Right ventricle myocardium superior (tissue), 1 donor: ENCODE measurements at places on chromosomes 5 and 9.

DNA sequence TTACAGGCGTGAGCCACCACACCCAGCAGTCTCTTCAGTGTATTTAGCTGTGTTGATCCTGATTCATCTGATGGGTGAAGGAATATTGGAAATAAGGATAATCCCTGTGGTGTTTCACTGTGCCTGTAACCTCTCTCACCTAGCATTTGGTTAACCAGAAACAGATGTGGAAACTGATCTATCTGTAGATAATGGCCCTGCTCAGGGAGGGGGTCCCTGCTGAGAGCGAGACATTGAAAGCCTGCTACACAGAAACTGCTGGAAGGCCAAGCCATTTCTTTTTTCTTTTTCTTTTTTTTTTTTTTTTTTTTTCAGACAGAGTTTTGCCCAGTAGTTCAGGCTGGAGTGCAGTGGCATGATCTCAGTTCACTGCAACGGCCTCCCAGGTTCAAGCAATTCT, 28.4 kb downstream of the QRFP start:
- DNase-seq, result no peak

GRCh38 chr5:38018016-38018415, 178.2 kb upstream of the GDNF start:
- DNase-seq, result no peak

- no peak for DNase-seq
Observed at GRCh38 chr5:168580227-168580508, 1.0 kb upstream of the PANK3 start.

- no peak for DNase-seq
Observed at GRCh38 chr9:98075332-98075805, 18.8 kb downstream of the NANS start.

- DNase-seq, result no peak
Observed at GRCh38 chr5:127785098-127785927, 82.1 kb downstream of the CCDC192 start.

- no peak for DNase-seq
Observed at GRCh38 chr5:56829137-56829908, 14.0 kb downstream of the MAP3K1 start.

GRCh38 chr5:68729678-68730077, 364.1 kb upstream of the SLC30A5 start:
- DNase-seq, result no peak

- DNase-seq, result no peak
Observed at GRCh38 chr5:91140657-91141056, 242.5 kb downstream of the ARRDC3 start.

DNA sequence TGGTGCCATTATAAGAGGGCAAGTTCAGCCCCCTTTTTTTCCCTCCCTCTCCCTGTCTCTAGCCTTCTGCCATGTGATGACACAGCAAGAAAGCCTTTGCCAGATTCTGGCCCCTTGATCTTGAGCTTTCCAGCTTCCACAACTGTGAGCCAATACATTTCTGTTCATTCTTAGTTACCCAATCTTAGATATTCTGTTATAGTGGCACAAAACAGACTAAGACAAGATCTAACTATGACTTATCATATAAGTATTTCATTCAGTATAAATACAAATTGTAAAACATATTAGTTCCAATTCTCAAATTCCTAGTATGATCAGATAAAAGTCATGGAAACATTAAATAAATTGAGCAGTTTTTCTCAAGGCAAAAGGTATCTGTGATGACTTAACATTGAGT, 276.3 kb downstream of the COX7C start:
- DNase-seq, result no peak

DNA sequence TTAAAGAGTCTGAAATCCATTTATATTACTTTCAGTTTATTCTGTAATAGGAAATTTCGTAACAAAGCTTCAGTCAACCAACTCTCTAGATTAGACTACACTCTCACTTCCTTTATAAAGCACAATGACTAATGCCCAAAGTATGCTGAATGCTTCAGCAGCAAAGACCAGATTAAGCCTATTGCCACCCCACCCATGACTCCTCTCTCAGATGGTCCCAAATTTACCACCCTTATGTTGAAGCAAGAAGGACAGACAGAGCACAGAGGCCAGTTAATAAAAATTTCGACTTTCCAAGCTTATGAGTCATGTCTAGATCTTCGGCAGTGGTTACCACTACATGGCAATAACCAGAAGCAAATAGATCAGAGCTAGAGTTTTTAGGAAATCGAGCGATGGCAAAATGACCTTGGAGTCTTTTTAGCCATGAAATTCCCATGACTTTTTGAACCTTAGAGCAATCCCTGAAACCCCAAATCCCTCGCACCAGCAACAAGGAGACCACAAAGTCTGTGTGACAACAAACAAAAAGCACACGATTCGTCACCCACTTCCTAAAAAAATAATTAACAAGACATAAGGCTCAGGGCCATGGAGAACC, 287.8 kb upstream of the RASA1 start:
- DNase-seq, result no peak

- DNase-seq, result no peak
Observed at GRCh38 chr5:181109489-181110013, 21.4 kb downstream of the OR2V1 start.

DNA sequence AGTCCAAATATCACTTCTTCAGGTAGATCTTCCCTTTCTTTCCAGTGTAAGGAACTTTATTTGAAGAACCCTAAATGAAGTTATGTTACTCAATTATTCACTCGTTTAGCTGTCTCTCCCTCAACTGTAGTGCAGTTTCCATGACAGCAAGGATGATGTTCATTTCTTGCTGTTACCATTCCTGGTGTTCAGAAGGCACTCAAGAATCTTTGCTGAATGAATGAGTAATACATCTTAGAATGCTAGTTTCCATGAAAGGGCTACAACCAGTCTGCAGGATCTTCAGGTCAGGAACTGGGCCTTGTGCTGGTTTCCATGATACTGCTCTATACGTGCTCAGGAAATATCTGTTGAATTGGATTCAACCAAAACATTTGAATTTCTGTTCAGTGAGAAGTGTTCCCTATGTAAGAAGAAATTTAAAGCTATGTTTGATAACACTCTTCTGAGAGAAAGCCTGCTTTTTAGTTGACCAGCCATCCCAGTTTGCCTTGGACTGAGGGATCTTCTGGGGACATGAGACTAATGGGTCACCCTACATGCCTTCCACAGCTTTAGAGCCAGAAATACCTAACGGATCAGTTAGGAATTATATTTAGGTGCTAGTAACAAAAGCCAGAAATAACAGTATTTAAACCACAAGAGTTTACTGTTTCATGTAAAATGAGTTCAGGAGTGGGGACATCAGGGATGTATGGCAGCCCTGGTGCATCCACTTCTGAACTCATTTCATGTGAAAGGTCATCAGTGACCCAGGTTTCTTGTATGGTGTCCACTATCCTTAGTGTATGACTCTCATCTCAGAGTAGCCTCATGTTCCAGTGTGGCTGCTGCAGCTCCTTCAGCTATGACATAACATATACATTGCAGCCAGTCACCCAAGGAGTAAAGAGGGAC, 500.1 kb upstream of the SGCD start:
- DNase-seq, result no peak

DNA sequence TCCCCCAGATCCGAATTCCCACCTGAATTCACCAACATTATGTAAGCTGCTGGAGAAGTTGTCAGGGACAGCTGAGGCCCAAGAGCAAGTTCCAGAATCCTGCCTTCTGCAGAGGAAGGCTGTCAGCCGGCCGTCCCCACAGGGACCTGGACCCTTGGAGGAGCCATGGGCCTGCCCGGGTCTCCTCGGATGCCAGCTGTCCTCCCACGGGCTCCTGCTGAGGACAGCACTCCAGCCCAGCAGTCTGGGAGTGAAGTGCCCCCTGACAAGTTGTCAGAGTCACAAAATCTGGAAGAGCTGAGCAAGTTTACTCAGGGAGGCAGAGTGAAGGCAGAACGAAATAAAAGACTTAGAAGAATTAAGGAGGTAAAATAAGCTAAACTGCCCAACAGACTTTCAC, 192.5 kb upstream of the DAPK1 start:
- DNase-seq, result no peak

GRCh38 chr9:69279084-69279731, 45.8 kb upstream of the ENTREP1 start:
- DNase-seq, result no peak

DNA sequence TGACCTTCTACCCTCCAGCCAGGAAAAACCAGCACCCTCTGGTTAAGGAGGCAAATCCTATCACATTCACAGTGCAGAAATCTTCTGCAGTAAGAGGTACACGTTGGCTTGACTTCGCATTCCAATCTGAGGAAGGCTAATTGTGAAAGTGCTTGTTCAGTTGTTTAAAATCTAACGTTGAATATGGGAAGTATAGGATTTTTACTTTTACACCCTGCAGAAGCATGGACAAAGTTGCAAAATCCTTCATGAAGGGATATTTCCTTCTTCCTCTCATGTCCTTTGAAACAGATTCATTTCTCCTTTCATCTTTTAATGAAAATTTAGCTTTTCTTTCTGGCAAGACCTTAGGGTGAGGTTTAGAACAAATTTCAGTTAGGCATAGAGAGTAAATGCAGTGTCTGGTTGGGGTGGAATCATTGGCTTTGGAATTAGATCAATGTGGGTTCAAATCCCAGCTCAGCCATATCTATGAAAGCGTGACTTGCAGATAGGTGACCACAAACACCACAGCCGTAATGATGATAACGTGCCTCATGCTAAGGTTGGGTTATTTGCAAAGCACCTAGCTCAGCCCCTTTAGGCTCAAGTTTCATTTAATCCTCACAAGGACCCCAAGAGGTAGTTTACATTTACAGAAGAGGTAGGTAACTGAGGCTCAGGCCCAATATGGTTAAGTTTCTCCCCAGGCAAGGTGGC, 42.2 kb upstream of the C5orf58 start:
- no peak for DNase-seq

GRCh38 chr5:171295801-171296200, 13.2 kb upstream of the TLX3 start:
- DNase-seq, result no peak

DNA sequence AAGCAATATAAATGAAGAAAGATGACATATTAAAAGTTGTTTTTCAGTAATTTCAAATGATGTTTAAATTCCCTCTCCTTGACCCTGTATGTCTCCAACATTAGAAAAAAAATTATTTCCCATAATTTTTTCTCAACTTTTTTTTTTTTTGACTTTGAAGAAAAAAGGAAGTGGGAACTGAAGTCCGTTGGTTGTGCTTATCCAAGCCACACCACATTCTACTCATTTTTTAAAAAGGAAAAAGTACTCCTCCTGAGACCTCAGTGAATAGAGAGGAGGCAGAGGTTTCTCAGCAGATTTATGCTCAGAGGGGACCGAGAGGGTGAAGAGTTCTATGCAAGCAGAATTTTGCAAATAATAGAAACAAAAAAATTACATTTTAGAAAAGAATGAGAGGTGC, 123.3 kb downstream of the PCSK5 start:
- DNase-seq, result no peak

DNA sequence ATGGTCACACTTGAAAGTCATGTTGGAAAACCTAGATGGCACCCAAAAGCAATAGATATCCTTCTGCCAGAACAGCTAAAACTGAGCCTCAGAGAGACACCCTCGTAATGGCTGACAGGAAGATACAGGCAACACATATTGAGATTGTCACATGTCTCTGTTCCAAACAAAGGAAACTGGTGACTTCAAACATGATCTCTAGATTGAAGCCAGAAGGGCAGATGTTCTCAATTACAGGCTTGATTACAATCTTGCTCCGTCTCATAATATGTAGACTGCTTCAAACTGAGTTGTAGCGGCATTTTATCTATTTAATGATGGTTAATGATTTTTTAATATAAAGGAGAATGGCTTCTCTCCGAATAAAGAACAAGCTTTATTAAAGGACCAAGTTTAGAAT, 774.3 kb downstream of the KCTD16 start:
- DNase-seq, result no peak

DNA sequence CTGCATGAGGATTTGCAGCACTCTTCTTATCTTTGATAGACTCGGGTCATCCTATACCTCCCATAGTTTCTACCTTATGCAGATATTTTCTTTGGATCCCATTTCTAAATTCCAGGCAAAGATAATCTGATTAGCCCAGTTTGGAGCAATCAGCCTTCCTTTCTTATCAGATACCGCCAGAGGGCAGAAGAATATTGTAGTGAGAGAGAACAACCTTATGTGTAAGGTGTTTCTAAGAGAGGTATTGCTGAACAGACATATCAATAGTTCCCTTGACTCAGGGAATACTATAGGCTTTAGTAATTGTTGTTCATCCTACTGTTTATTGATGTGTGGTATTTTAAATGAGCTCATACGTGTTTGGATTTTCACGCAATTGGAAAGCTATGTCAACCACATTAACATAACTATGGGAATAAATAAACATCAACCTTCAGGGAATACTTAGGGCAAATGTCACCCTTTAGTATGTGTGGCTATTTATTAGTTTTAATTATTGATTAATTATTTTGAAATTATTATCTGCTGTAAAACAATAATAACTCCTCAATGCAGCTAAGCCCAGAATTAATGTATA, 1435.2 kb upstream of the CDH9 start:
- no peak for DNase-seq

GRCh38 chr5:104178829-104179456, 616.4 kb upstream of the NUDT12 start:
- no peak for DNase-seq

DNA sequence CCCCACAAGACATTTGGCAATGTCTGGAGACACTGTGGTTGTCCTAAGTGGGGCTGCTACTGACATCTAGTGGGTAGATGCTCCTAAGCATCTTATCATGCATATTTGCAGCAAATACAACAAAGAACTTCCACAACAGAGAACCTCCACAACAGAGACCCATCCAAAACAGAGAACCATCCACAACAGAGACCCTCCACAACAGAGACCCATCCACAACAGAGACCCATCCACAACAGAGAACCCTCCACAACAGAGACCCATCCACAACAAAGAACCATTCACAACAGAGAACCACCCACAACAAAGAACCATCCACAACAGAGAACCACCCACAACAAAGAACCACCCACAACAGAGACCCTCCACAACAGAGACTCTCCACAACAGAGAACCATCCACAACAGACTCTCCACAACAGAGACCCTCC, 32.8 kb downstream of the ARPC5L start:
- no peak for DNase-seq

- DNase-seq, result no peak
Observed at GRCh38 chr5:174191850-174192655, 146.5 kb downstream of the NSG2 start.

DNA sequence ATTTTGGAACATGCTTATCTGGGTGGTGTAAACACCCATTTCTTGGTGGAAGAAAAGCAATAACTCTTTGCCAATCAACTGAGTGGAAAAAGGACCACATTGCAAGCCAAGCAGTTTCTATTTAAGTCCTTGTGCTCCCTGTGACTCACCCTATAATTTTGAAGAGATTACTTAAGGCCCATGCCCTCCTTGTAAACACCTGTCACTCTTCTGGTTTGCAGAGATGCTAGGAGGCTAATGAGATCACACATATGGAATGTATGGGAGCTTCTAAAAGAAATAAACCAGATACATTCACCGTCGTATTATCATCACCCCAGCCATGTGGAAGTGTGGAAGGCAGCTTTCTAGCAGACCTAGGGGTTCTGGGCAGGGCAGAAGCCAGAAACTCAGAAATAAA, 337.1 kb downstream of the GADD45G start:
- DNase-seq, result no peak

- DNase-seq, result no peak
Observed at GRCh38 chr5:73450137-73450536, 1.6 kb upstream of the FOXD1 start.

GRCh38 chr5:172941067-172941516, 18.1 kb upstream of the RPL26L1 start:
- no peak for DNase-seq

GRCh38 chr5:159965031-159965837, 43.7 kb upstream of the TTC1 start:
- peak; percentile 69 for DNase-seq

GRCh38 chr5:112136773-112137172, 282.3 kb downstream of the EPB41L4A start:
- DNase-seq, result no peak

- DNase-seq, result no peak
Observed at GRCh38 chr9:89325733-89326132, 7.4 kb downstream of the SECISBP2 start.
